ENCODE measurements at places on chromosomes 3 and 15. TPM values are rescaled to one million over a fixed set of nuclear protein-coding genes. Genes with fewer than 3 reads are reported as not detected.

BFSP2 gene
- total RNA-seq, result not detected

CHRNA7 gene
- total RNA-seq, result 1.0 TPM

IL5RA gene
- total RNA-seq, result not detected

CPNE9 gene
- 0.07 TPM for total RNA-seq

DYNLT2B gene
- total RNA-seq, result 19.8 TPM

CHRNA5 gene
- total RNA-seq, result 11.0 TPM

SLCO2A1 gene
- not detected for total RNA-seq

TCAIM gene
- total RNA-seq, result 19.1 TPM

DAZL gene
- 0.04 TPM for total RNA-seq

CACNA2D3 gene
- not detected for total RNA-seq

SLC12A6 gene
- 22.9 TPM for total RNA-seq

GYG1 gene
- 9.9 TPM for total RNA-seq

TGM5 gene
- total RNA-seq, result not detected

ECE2 gene
- total RNA-seq, result not detected

OR5K2 gene
- total RNA-seq, result not detected

TMEM158 gene
- total RNA-seq, result 82.9 TPM

EFCC1 gene
- total RNA-seq, result not detected

PLIN1 gene
- total RNA-seq, result 1.0 TPM

SLC6A1 gene
- not detected for total RNA-seq

EPHA6 gene
- 1.8 TPM for total RNA-seq

STXBP5L gene
- total RNA-seq, result not detected

TRAK1 gene
- 23.4 TPM for total RNA-seq

LSMEM2 gene
- not detected for total RNA-seq

PDZRN3 gene
- total RNA-seq, result not detected

PFKFB4 gene
- total RNA-seq, result 33.5 TPM

ACAN gene
- not detected for total RNA-seq

GRIP2 gene
- total RNA-seq, result 0.36 TPM

CLK3 gene
- total RNA-seq, result 56.2 TPM
